ENCODE measurements at places on chromosomes 6 and 20. TPM values are rescaled to one million over a fixed set of nuclear protein-coding genes. Genes with fewer than 3 reads are reported as not detected.
A peak's percentile ranks its signal among the peaks of the same experiment; 100 is the strongest.

- DNase-seq = no peak
These were observed 185.1 kb downstream of the JARID2 start for GRCh38 chr6:15430931-15431405.

DNA sequence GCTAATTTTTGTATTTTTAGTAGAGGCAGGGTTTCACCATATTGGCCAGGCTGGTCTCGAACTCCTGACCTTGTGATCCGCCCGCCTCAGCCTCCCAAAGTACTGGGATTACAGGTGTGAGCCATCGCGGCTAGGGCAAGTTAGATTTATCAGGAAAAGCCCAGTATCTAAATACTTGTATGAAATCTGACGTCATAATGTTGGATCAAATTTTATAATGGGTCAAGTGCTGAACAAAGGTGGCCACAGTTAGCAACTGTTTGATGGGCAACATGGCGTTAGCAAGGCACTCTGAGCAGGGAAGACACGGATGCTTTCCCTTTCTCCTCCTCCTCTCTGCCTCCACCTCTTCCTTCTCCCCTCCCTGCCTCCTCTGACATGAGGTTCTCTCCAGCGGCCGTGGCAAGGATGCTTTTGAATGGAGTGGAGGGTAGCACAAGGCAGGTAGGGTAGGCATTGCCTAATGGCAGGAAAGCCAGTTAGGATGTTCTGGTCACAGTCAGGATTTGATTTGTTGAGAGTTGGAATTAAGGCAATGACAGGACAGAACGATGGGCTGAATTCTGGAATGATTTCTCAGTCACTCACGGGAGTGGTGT lies 149.6 kb downstream of the BCAS1 start:
- no peak for DNase-seq

- no peak for DNase-seq
These were observed 50.5 kb downstream of the MCUR1 start for GRCh38 chr6:13763740-13764381.

DNA sequence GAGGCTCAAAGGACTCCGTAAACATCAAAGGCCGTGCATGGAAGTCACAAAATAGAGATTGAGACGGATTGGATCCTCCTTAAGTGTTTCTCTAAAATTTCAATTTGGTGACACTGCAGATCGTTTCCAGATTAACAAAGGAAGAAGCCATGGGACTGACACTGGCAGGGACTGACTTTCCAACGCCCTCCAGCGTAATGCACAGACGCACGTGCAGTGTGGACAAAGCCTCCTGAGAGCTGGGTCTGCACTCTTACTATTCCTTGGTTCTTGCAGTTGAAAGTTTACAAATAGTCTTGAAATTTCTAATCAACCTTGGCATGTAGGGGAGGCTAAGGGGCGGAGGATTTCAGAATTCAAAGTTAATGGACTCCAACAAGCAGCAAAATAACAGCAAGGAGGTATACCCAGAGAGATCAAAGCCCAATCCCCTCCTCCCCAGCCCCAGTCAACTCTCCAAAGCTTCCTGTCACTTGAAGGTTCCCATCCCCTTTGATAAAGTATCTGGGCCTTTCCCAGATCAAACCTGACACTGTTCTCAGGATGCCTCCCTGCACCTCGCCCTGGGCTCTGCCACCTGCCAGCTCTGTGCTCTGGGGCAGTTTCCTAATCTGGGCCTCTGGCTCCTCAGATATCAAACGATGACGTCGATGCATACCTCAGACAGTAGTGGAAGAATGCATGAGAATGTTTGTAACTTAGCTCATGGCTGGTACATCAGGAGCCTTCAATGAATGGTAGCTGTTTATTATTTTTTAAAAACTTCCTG lies 106.5 kb upstream of the TRAF3IP2 start:
- DNase-seq = no peak

DNA sequence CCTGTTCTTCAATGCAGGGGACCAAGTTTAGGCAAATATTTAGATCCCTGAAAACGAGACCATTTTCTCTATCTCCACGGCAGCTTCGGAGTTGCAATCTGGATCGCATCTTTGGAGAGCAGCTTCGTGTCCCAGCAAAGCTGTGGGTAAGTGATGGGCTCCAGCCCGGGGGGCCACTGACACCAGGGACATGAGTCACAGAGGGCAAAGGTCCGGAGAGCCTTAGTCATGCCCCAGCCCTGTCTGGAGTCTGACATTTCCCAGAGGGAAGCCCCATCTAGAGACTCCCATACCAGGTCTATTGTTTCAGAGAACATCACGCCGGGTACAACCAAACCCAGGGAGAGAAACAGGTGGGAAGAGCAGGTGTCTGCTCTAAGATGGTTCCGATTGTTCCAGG lies 95.9 kb downstream of the NFATC2 start:
- no peak for DNase-seq

DNA sequence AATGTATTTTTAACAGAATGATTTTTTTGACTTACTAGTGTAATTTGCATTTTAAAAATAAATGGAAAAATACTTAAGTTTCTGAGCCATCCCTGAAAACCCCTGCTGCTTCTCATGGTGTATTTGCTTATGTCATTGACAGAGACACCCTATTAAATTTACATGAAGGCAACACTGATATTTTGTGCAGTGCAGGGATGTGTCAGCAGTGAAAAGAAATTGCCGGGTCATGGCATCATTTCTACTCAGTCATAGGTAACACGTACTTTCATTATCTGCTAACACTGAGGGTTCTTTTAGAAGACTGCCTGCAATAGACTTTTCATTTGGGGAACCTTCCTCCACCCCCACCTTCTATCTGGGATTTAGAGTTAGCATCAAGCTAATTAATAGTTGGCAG lies 136.7 kb upstream of the RNF217 start:
- DNase-seq = no peak

HSD17B8 gene
- 4.0 TPM for total RNA-seq

DNA sequence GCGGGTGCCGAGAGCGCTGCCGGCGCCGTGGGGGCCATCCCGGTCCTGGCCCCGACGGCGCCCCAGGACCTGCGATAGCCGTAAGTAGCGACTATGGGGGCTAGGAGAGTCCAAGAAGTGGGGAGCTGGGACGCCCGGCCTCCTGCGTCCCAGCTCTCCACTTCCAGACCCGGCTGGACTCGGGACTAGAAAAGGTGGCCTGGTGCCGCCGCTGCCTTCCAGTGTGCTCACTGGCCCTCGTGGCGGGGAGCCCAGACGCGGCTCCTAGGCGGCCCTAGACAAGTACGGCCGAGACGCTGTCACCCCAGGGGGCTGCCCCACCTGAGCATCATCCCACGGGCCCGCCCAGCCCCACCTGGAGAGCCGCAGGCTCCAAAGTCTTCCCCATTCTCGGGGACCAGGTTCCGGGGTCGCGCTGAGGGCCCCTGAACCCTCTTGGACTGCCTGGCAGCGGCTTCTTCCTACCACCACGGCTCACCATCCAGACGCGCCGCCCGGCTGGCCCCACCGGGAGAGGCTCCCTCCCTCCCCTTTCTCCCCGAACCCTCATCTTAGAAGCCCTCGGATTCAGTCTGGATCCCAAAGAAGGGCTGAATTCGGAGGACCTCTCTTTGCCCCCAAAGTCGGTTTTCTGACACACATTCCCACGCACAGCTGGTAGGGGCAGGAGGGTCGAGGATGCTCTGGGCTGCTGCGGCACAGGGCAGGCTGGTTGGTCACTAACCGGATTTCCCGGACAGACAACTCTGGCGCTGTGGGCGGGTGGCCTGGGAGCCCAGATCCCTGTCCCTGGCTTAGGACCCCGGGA lies 870 bp upstream of the MDFI start:
- no peak for DNase-seq

GJA1 gene
- 199 TPM for total RNA-seq

GRCh38 chr6:143251288-143251687 lies 190.6 kb downstream of the AIG1 start:
- no peak for DNase-seq

DNA sequence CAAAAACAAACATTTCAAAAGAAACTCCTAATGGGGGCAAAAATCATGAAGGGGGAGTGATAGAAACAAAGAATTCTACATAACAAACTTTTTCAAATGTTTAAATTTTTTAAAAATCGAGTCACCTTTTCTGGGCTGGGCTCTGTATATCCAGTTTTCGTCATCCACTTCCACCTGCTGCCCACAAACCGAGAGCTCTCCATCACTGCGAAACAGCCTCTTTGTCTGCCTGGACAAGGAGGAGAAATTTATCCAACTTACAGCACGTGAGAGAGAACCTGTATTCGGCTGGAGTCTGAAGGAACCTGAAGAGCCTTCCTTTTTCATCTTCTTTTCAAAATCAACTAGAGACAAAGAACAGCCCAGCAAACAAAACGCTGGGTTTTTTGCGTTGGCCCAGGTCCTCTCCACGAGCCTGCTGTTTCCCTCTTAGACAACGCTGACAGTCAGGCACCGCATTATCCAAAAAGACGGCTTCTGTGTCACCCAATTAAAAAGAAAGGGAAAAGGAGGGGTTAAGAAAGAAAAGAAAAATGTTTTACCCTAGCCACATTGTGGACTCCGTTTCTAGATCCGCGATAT lies 72.4 kb upstream of the NHSL1 start:
- no peak for DNase-seq

DNA sequence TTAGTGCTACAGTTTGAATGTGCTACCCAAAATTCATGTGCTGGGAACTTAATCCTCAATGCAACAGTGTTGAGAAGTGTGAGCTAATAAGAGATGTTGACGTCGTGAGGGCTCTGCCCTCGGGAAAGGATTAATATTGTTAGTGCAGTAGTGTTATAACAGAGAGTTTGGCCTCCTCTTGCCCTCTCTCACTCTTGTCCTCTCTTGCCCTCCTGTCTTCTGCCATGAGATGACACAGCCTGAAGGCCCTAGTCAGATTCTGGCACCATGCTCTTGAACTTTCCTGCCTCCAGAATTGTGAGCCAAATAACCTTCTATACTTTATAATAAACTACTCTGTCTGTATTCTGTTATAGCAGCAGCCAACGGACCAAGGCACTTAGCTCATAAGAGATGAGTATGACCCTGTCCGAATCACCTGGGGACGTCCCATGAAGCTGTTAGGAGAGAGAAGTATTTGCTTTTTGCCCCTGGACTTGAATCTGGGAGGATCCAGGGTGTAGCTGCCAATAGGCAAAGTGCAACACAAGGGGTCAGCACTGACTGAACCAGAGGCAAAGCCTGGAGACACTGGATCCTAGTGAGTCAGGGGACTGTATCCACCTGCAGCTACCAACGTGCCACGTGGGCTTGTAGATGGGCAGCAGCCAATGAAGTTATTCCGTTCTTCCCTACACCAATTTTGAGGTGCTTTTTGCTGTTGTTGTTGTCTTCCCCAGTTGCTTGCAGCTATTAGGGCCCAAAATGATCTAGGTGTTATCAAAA lies 233.7 kb downstream of the THBS2 start:
- DNase-seq = no peak

GRCh38 chr20:4064144-4064909 lies 49.0 kb upstream of the RNF24 start:
- DNase-seq = peak; percentile 74

DNA sequence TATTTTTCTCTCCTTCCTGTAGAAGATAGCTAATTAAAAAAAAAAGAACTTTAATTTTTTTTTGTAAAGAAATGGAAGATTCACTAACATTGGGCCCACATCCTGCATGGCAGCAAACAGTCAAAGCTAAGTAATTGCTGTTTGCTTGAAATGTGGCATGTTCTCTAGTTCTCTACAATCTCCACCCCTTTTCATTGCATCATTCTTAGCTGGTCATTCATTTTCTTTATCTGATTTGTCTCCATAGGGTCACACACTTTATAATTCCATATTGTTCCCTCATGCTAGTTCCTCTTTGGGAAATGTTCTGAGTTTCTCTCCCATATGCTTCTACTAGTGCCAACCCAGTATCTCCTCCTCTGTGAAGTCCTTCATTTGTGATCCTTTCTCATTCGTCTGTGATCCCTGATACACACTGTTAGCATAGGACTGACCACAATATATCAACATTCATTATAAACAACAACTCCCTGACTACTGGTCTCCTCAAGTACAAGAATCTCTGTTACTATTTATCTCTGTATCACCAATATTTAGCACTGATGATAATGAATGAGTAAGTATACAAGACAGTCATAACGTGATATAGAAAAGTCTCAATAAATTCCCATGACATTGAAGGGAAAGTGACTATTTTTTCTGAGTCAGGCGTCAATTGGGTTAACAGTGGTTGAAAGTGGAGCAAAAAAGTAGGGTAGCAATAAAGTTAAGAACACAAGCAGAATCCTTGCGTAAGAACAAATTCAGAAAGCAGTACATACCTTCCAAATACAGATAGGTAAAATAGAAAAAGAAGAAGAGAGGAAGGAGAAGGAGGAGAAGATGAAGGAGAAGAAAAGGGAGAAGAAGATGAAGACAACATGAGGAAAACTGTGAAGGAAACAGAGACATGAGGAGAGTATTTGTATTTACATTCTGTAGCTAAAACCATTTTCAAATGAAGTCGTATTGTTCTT lies 33.2 kb upstream of the MYB start:
- DNase-seq = no peak

MDFI gene
- total RNA-seq = 10.3 TPM

SPINT4 gene
- total RNA-seq = not detected

DNA sequence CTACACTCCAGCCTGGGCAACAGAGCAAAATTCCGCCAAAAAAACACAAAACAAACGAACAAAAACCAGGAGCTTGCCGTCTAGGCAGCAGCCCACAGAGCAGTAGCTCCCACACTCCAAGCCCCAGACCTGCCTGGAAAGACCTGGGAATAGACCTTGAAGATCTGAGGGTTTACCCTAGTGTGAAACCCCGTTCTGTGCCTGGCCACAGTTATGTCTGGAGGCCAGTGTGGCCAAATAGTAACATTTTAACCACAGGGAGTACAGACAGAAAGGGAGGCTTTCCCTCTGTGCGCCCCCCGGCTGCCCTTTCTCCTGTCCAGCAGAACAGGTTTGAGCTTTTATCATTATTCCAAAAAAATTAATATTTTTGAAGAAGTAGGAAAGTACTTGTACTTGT lies 172.4 kb downstream of the QKI start:
- no peak for DNase-seq

DNA sequence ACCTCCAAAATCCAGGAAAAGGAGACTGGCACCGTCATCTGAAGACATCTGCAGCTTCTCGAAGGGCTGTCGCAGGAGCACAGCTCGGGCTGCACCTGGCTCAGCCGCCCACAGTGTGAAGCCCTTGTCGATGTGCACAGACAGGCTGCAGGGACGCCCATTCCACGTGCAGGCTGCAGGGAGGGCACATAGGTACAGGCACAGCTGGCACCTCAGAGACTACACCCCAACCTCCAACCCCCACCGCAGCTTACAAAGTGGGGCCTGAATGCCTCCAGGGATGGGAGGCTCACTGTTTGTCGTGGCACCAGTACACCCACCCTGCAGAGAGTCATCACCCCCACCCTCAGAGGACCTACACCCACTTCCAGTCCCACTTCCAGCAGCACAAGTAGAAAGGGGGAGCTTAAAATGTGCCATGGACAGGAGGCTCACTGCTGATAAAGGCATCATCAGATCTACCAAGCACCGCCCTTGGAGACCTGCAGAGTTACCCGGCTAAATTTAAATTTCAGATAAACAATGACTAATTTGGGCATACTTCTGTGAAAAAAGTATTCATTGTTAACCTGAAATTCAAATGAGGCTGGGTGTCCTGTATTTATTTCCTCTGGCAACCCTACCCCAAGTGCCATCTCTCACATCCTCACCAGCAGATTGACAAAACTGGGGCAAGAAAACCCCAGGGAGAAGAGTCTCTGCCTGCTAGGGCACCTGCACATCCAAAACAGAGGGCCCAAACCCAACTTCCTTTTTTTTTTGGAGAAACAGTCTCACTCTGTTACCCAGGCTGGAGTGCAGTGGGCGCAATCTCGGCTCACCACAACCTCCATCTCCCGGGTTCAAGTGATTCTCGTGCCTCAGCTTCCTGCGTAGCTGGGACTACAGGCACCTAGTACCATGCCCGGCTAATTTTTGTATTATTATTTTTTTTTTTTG lies 7.7 kb upstream of the CDK5RAP1 start:
- DNase-seq = no peak

GRCh38 chr20:62952968-62953838 lies 694 bp downstream of the SLC17A9 start:
- DNase-seq = no peak

RGS17 gene
- 3.7 TPM for total RNA-seq
